ENCODE measurements at places on chromosomes 13 and 19. TPM values are rescaled to one million over a fixed set of nuclear protein-coding genes. Genes with fewer than 3 reads are reported as not detected.

Gene MBD3L2B
- not detected for total RNA-seq

Gene IGFL1
- not detected for total RNA-seq

Gene MYH14
- not detected for total RNA-seq

Gene CEACAM1
- 1.9 TPM for total RNA-seq

Gene KLHL1
- not detected for total RNA-seq

Gene LILRB4
- total RNA-seq, result 2.5 TPM

Gene CYP2S1
- 0.78 TPM for total RNA-seq

Gene DIS3
- 35.2 TPM for total RNA-seq

Gene UGGT2
- total RNA-seq, result 0.63 TPM

Gene ZNF83
- 46.8 TPM for total RNA-seq

Gene DPF1
- total RNA-seq, result not detected

Gene CGB3
- not detected for total RNA-seq

Gene GDF15
- not detected for total RNA-seq

Gene ZNF431
- 30.1 TPM for total RNA-seq

Gene TJP3
- 1.1 TPM for total RNA-seq

Gene RYR1
- 0.65 TPM for total RNA-seq

Gene CTXN1
- total RNA-seq, result 0.39 TPM

Gene CPB2
- not detected for total RNA-seq

Gene VN1R2
- total RNA-seq, result not detected

Gene YJEFN3
- 4.3 TPM for total RNA-seq

Gene CYP2F1
- 0.93 TPM for total RNA-seq

Gene ADGRE3
- total RNA-seq, result 9.1 TPM

Gene EXOC3L2
- 0.23 TPM for total RNA-seq

Gene ZNF556
- not detected for total RNA-seq

Gene HIPK4
- 0.14 TPM for total RNA-seq

Gene CD79A
- 6.0 TPM for total RNA-seq

Gene LRP3
- total RNA-seq, result not detected

Measured in natural killer cell (primary cell).